Fibroblast of skin of back (primary cell): ENCODE measurements at places on chromosomes 16 and 17.

- DNase-seq = peak; percentile 5
Observed at GRCh38 chr16:84360170-84360569, 8.2 kb upstream of the ATP2C2 start.

DNA sequence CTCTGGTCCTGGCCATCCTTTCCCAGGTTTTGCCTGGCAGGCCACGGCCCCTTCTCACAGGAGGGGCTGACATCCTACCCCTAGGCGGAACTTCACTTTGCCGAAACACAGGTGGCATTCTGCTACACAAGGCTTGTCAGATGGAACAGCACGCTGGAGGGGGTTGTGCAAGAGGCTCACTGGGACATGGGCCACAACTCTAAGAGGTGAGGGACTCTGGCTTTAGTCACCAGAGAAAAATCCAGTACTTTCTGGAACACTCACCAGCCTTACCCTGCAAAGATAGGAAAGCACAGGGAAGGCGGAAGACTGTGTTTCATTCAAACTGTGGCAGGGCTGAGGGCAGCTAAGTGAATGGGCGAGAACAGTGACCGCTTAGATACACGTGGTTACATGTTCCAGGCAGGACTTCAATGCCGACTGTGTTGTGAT, 18.3 kb downstream of the CDC42EP4 start:
- DNase-seq = peak; percentile 78

DNA sequence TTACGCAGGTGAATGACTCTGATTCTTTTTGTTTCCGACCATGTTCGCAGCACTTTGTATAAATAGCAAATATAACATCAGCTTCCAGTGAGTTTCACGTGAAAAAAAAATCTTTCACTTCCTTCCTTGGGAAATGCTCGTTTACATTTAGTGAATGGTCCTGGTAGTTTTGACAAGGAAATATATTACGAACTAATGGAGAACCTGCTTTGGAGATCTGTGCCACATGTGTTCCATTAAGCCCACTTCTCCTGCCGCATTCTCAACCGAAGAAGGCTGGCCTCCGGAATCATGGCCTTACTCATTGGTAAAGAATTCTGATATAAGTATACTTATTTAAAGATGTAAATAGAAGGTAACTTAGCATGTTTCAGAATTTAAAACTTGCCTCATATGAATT, 3.6 kb downstream of the CRAMP1 start:
- DNase-seq = peak; percentile 36

- no peak for DNase-seq
Observed at GRCh38 chr17:39508987-39509386, 47.7 kb downstream of the CDK12 start.

- DNase-seq = no peak
Observed at GRCh38 chr17:35542990-35543389, 5.5 kb upstream of the SLFN12L start.

DNA sequence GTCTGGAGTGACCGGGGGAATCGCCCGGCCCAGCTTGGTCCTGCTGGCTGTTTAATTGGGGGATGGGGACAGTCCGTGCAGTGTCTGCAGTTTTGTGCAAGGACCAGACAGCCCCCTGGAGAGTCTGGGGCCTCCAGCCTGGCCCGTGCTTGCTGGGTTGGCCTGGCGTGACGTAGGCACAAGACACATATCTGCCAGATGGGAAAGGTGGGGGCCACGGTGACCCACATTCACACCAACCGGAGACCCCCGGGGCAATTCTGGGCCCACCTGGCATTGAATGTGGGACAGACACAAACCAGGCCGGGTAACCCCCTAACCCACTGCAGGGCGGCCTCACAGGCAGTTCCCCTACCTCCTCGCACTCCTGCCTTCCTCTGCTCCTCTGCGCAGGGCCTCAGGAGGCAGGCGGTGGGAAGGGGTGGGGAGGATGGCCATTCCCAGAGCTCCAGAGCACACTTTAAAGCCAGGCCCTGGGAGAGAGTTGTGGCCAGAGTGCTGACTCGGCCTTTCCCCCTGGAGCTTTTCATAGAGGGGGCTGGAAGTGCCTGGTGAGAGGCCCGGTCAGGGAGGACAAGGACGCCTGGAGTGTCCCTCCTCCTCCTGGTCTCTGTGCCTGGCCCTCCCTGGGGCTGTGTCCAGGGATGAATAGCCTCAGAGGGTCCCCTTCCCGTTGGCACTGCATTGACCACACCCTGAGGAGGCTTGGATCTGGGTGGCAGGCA, 1.5 kb downstream of the MRC2 start:
- DNase-seq = peak; percentile 82
